WTC11 (cell line): ENCODE measurements at places on chromosomes 16 and 17.
A peak's percentile ranks its signal among the peaks of the same experiment; 100 is the strongest.

DNA sequence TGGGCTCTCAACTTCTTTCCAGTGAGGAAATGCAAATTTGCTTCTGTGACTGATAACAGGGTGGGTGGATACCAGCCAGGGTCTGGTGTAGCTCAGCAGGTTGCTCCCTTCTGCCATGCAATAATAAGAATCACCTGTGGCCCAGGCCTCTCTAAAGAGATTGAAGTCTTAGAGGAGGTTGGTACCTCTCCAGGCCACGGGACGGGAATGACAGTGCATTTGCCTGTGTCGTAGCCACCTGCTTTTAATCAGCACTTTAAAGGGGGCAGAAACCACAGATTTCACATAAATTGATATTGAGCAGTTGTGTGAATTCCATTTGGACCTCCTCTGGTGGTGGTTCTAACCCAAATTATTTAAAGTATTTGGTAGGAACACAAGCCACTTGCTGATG, 246.9 kb downstream of the PRKCA start:
- peak; percentile 23 for DNase-seq

DNA sequence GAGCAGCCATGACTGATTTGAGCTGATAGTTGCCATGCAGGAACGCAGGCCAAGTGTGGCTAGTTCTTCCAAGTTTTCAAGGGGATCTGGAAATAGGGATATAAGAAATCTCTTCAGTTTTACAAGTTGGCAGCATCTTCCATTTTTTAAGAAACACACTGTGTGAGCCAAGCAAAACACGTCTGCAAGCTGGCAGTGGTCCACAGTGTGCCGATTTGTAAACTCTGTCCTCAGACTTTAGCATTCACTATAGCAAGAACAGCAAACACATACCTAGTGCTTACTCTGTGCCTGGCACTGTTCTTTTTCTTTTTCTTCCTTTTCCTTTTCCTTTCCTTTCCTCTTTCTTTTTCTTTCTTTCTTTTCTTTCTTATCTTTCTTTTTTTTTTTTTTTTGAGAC, 2.9 kb downstream of the ORAI3 start:
- no peak for DNase-seq

GRCh38 chr17:7572338-7572587, 7.2 kb upstream of the CD68 start:
- no peak for DNase-seq

- no peak for DNase-seq
These were observed 1093.2 kb upstream of the EEF2KMT start for GRCh38 chr16:6190776-6191175.

DNA sequence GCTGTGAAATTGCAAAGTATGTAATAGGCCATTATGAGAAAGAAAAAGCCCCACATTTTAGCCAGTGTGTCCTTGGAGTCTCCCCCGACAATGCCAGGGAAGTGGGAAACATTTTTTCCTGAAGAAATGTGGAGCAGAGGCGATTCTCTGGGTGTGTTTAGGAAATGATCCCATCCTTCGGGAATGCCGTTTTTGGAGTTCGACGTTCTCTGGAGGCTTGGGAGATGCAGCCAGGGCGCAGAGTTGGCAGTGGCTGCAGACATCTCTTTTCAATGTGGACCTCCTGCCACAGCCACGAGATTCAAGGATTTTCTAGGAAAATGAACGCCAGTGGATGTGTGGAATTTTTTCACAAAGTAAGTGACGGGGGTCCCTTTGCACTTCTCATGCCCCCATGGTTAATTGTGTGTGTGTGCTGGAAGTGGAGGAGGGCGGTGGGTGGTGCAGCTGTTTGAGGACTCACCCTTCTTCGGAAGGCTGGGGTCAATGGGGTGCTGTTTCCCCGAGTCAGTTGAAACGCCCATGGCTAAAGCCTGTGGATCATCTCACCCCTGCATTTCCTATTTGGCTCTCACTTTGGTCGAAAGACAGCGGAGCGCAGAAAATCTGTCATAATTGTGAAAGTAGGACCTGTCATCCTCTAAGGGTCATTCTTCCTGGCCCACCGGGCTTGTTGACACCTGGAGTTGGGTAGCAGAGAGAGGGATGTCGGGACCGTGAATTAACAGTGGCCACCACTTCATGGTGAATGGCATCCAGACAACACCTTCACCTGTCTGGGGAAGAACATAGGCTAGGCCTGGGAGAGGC, 73.2 kb downstream of the CMIP start:
- no peak for DNase-seq

GRCh38 chr16:60060731-60061130, 1326.6 kb upstream of the GOT2 start:
- no peak for DNase-seq

GRCh38 chr17:9185142-9185541, 163.8 kb downstream of the NTN1 start:
- DNase-seq, result no peak

DNA sequence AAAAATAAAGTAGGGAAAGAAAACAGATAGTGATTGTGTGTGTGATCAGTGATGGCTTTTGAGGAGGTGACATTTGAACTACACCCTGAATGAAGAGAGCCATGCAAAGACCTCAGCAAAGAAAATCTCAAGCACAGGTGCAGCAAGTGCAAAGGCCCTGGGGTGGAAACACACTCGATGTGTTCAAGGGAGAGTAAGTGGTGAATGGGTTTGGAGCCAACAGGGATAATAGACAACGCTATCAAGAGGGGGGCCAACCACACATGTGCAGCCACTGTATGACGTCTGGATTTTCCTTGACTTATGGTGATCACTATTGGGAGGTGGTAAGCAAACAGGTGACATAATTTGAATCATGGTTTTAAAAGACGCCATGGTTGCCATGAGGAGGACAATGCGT, 564.2 kb downstream of the WWOX start:
- no peak for DNase-seq

- no peak for DNase-seq
These were observed 11.0 kb downstream of the CSF3 start for GRCh38 chr17:40025991-40026815.

GRCh38 chr17:5418858-5419355, 555 bp downstream of the NUP88 start:
- no peak for DNase-seq

DNA sequence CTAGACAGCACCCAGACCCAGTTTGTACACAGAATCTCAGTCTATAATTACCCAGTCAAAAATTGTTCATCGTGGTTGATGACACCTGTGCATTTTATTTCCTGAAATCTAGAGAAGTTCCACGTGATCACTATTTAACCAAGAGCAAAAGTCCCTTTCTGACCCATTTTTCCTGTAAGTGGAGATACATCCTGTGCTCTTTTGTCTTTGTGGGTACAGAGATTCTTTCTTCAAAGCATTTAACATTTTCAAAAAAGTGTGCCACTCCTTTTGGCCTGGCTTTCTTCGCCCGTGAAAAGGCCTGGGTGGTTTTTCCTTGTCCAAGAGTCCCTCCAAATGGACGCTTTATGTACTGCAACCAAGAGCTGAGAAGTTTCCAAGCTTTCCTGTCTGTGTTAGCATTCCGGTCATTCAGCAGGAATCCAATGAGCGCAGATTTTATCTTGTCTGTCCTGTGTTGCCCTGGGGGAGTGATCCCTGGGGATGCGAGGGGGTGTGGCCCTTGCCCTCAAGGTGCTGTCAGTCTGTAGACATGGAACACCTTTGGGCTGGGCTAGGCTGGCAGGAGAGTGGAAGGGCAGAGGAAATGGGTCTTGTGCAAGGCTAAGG, 161.1 kb upstream of the CACNG5 start:
- peak; percentile 54 for DNase-seq

DNA sequence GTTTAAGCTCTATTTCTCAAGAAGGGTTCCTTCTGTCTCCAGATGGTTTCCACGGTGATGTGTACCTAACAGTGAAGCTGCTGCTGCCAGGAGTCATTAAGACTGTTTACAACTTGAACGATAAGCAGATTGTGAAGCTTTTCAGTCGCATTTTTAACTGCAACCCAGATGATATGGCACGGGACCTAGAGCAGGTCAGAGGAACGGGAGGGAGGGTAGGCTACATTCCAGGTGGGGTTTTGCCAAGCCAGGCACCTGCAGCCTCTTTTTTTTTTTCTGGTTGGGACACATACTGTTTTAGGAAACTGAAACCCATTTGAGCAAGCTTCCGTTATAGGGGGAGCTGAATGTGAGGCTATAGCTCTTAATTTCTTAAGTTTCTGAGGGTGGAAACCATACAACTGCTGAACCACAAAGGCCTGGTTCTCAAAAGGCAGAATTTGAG, 10.6 kb downstream of the LIG3 start:
- no peak for DNase-seq

- DNase-seq, result no peak
These were observed 21.2 kb downstream of the SREBF1 start for GRCh38 chr17:17815436-17816200.

DNA sequence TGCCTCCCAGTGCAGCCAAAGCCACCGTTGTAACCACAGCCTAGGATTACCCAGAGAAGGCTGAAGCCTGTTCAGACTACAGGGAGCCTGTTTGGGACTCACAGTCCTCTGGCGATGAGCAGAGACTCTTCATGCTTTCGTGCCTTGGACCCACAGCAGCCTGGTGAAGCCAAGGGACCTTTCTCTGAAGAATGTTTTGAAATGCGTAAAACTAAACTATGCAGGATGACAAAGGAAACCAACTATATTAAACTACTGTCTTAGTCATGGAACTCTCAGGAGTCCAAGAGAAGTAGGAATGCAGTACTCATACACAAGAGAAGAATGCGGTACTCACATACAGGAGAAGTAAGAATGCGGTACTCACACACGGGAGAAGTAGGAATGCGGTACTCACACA, 20.9 kb downstream of the ABR start:
- no peak for DNase-seq

GRCh38 chr17:16941072-16942036, 30.6 kb downstream of the TNFRSF13B start:
- DNase-seq, result peak; percentile 4

DNA sequence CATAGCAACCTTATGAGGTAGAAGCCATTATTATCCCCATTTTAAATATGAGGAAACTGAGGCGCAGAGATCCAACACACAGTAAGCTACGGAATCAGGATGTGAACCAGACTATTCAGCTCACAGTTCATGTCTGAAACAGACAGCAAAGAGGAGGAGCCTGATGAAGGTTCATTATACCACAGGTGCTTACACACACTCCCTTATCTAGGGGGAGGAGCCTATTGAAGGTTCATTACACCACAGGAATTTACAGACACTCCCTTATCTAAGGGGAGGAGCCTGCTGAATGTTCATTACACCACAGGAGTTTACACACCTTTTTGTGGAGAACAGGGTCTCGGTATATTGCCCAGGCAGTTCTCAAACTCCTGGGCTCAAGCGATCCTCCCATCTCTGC, 21.9 kb downstream of the C16orf95 start:
- no peak for DNase-seq

DNA sequence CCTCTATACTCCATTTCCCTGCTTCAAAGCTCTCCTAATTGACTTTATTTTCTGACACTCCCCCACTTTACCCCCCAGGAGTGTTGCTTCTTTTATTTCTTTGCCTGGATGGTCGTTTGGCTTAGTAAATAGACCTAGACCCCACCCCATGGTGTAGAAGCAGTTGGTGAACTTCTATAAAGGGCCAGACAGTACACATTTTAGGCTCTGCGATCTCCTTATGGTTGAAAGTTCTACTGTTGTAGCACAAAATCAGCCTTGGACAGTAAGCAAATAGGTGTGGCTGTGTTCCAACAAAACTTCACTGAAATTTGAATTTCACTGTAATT, 31.9 kb downstream of the ZNF287 start:
- no peak for DNase-seq

GRCh38 chr17:76199469-76199868, 40.8 kb downstream of the RNF157 start:
- DNase-seq, result no peak

DNA sequence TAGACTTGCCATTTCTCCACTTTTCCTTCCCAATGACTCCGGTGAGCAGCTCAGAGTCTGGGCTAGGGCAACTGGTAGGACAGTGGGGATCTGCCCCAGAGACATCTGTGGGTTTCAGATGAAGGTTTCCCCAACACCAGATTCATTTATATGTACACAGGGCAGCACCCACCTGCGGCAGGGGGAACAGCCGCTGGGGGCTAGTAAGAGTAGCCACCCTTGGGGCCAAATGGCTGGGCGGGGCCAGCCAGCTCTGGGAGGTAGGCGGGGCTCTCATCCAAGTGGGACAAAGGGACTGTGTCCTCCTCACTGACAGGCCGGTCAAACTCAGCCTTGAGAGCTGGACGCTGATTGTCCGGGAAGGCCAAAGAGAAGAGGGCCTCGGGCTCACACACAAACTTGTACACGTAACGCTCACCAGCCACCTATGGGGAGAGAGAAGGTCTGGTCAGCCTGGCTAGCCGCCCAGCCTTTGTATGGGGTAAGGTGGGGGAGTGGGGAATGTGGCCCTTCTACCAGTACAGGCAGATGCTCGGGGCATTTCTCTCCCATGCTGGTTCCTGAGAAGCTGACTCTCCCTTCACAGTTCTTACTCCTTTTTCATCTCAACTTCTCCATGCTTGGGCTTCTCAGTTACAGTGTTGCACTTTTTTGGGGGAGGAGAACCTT, 17.7 kb downstream of the ETV4 start:
- no peak for DNase-seq

DNA sequence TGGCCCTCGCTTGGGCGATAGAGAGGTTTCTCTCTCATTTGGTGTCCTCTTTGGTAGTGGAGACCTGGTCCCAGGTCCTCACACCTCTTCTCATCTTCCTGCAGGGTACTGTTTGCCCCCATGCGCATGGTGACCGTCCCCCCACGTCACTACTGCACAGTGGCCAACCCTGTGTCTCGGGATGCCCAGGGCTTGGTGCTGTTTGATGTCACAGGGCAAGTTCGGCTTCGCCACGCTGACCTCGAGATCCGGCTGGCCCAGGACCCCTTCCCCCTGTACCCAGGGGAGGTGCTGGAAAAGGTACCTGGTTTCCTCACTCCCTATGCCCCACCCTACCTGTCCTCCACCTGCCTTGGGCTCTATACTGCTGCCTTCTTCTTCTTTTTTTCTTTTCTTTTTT, 10.5 kb downstream of the MVP start:
- DNase-seq, result no peak

GRCh38 chr16:2160915-2161551, 5.5 kb downstream of the TRAF7 start:
- no peak for DNase-seq
